ENCODE measurements at places on chromosomes 3 and 15. TPM values are rescaled to one million over a fixed set of nuclear protein-coding genes. Genes with fewer than 3 reads are reported as not detected.

GPR62 gene
- polyA plus RNA-seq = 0.71 TPM

DLEC1 gene
- 0.74 TPM for polyA plus RNA-seq

DNA sequence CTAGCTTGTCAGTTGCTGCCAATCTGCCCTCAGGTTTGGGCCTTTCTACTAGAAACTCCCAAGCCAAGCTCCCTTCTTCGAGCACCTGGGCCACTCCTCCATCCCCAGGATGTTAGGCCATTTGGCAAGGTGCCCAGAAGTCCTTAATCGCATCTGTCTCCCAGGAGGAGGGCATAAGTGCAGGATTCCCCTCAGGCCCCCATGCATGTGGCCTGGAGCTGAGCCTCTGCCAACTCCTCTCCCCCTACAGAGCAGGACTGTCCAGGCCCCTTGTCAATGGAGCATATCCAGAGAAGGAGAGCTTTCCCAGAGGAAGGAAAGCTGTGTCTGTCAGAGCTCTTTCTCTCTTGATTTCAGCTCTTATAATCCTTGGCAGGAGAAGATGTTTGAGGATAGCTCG lies 182.6 kb upstream of the ROPN1 start:
- DNase-seq = peak; percentile 19

DNA sequence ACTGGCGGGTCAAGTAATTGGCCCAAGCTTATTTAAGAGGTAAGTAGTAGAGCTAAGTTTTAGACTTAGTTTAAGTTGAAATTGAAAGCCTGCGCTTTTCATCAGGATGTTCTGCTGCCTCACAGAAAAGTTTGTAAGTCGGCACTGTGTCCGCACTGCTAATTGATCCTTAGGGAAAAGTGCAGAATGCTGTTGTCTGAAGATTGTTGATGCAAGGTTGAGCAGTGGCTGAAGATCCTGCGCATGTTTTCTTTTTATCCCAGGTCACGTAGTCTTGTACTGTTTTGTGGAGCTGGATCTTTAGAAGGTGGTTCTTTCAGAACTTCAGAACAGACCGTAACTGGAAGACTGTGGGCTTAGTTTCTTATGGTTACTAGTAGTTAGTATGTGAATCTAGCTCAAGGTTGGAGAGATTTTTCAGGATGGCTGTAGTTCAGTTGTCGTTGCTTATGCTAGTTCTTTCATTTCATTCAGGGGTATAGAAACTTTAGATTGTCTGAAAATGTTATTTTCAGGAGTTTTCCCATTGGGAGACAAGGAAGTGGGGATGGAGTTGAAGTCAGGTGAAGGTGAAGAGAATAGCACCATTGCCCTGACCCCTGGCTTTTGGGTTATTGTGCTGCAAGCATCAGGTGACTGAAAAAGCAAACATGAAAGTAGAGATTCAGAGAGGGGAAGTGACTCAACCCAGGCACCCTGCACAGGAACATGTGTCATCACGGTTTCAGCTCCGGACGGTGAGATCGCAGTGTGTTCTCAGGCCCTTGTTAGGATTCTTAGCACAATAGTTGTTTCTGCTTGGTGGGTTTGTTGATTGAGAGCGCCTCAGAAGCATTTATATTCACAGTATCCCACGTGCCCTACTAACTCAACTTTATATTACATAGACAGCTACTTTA lies 32.8 kb downstream of the AKAP13 start:
- DNase-seq = peak; percentile 20

HRH1 gene
- 3.2 TPM for polyA plus RNA-seq

DNA sequence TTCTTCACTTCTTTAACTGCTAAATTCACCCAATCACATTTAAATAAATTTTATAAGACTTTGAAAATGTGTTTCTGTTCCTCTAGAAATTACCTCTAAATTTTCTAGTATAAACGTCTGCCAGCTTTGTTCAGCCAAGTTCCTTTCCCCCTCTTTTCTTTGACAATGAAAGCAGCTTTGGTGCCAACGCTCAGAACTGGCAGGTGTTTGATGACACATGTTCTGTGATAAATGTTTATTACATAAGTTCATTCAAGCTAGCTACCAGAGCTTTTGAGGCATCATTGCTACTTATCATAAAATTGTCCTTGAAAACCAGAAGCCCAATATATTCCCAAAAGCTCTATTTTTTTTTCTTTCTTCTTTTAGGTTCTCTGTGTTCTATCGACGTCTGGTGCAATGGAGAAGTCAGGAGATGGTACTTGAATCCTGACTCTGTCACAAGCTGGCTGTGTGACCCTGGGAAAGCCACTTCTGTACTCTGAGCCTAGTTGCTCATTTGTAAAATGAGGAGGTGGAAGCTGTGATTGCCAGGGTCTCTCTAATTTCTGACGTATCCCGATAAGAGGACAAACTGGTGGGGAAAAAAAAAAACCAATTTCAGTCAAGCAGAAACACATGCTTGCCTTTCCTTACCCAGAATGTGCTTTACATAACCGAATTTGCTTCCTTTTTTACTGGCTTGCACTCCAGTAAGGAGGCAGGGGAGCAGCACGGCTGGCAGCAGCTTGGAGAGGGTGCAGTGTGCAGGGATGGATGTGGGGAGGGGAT lies 187.1 kb upstream of the LPP start:
- no peak for DNase-seq

GOLGA8S gene
- polyA plus RNA-seq = 0.61 TPM

DNA sequence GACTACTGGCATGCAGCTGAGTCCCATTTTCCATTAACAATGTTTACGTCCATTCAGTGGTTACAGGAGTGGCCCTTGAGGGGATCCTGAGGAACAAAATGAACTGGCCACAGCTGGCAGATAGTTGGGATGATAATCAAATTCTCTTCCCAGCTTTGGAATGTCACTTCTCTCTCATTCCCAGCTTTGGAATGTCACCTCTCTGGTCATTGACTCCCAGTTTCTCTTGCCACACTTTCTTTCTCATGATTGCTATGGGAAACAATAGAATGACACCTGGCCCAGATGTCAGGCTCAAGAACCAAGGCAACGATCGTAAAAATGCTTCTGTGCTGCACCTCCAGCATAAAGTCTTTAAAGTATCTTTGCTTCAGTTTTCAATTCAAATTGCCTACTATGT lies 34.0 kb downstream of the ATP13A4 start:
- no peak for DNase-seq

SLC12A8 gene
- polyA plus RNA-seq = 0.55 TPM

DNA sequence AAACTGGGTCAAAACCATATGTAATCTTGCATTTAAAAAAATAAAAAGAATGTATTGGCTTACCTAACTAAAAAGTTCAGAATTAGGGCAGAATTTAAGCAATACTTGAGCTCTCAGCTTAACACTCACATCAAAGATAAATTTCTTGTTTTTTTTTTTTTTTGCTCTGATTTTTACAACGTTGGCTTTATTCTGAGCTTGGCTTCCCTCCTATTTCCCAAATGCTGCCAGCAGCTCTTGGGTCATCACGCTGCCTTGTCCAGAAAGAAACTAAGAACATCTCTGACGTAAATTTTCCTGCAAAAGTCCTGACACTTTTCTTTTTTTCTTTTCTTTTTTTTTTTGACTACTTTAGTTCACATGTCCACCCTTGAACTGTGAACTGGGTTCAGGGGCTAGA lies 150.6 kb upstream of the TGFBR2 start:
- DNase-seq = no peak

ATP13A5 gene
- polyA plus RNA-seq = 1.2 TPM

NDN gene
- polyA plus RNA-seq = 188 TPM

CPNE9 gene
- polyA plus RNA-seq = not detected

DNA sequence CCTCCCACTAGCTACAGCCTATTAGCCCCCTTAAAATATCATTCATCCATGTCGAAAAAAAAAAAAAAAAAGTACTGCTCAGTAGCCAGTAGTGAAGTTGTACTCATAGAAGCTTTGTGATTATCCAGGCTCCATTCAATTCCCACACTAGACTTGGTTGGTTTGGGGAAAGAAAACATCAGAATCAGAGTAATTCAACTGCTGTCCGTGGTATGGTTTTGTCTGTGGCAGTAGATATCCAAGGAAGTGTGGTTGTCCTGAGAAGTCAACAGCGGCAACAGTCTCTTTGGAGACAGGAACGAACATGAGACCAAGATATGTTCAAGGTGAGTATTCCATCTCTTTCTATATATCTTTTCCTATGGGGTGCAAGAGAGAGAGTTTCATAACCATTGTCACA lies 99.2 kb downstream of the GOLIM4 start:
- DNase-seq = no peak

MB21D2 gene
- 15.5 TPM for polyA plus RNA-seq

UACA gene
- 150 TPM for polyA plus RNA-seq

TNFAIP8L3 gene
- polyA plus RNA-seq = 1.7 TPM

GRCh38 chr3:114464548-114464947 lies 170.7 kb downstream of the TIGIT start:
- DNase-seq = no peak

DNA sequence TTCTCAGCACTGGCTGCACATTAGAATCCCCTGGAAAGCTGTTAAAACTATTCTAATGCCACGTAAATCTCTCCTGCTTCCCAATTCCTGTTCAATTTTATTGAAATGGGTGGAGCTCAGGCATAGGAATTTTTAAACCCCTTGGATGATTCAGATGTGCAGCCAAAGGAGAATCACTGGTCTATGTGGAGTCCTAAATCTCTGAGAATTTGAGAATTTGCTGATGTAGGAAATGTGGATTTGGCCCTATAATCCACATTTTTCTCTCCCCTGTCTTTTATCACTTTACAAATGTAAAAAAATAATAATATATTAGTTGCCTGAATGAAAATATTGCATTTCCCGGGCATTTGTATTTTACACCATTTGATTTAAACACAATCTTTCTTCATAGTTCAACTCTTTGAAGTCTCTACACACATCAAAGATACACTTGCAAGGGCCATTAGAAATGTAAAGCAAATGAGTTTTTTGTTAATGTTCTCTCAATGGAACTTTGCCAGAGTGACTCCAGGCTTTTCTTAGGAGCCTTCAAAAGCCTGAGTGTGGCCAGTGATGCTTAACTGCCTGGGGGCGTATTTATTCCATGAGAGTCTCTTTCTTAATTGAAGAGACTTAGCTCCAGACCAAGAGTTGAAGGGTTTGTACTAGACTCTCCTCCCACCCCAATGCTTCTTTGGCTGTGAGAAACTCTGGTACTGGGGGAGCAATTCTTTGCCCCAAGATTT lies 48.8 kb upstream of the PTX3 start:
- no peak for DNase-seq

- DNase-seq = peak; percentile 25
Observed at GRCh38 chr3:105118905-105119304, 247.8 kb upstream of the ALCAM start.

SYNPR gene
- polyA plus RNA-seq = 0.07 TPM

DNA sequence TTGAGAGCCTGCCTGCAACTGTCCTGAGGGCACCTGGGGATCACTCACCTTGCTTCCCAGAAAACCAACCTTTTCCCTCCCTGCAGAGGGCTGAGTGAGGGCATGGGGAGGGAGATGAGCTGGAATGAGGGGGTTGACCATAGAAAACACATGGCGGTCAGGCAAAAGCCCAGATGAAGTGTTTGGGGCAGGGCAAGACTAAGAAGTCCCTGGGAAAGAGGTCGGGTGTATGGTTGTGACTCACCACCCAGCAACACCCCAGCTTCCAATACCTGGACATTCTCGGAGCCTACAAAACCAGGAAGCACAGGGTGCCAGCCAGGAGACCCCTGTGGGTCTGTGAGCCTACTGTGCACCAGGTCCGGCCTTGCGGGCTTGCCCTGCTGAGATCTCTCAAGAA lies 95.3 kb upstream of the ATP2B2 start:
- no peak for DNase-seq

GRCh38 chr3:195854628-195855294 lies 43.0 kb upstream of the MUC4 start:
- DNase-seq = no peak

DNA sequence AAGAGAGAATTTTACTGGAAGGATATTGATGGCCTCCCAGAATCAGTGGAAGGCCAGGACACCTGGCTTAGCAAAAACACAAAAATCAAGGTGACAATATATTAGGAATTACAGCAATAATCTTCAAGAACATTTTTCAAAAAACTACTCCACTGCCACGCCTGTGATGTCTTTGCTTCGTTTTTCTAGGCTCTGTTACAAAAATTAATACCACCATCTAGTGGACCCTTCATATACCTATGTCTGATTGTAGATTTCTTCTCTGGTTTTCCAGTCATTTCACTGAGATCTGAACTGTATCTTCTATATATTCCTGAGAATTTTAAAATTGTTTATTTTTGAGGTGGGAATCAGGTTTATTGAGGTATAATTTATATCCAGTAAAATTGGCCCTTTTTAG lies 5.6 kb upstream of the SLC33A1 start:
- DNase-seq = peak; percentile 27

DNA sequence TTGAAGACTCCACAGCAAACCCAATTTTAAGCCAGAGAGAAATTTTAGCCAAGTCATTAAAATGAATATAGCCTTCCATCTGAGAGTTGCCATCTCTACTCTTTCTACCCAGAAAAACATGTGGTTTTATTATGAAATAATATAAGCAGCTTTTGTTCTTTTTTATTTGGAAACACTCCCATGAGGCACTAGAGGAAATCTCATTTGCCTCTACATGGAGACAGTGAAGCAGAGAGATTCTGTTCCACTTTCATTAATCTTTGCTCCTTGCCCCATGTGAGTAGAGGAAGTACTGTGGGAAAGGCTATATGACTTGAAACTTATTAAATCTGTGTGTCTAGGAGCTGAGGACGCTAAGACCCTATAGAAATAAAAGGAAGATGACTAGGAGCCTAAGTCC lies 111.1 kb downstream of the P3H2 start:
- DNase-seq = no peak

TRANK1 gene
- polyA plus RNA-seq = 4.3 TPM

GRCh38 chr3:99638167-99638948 lies at the start of gene COL8A1:
COL8A1 (plus strand) TSS chr3:99638594; CDS start chr3:99790683, 152,089 bp downstream.
- DNase-seq = no peak

DNA sequence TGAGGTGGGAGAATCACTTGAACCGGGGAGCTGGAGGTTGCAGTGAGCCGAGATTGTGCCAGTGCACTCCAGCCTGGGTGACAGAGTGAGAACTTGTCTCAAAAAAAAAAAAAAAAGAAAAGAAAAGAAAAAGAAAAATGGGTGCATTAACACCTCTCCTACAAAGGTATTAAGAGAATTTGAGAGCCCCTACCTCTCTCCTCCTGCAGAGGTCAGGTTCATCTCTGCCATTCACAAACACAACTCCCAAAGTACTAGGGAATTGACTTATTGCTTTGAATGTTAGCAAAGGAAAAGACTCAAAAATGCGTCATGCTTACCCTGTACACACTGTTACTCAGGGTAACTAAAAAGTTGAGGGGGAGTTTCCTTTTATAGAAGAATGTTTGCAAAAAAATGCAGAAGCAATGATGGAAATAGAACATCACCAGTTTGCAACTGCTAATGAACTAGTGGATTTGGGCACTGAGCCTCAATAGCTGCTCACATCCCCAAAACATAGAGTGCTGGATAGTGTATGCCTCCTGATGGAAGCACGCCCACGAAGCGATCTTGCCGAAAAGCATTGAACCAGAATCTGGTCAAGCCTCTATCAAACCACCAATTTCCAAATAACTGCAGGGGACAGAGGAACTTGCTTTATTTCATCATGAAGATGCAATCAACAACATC lies 15.5 kb upstream of the LYZL4 start:
- DNase-seq = no peak

- no peak for DNase-seq
Observed at GRCh38 chr3:157469561-157470294, 33.1 kb downstream of the PTX3 start.

NOP10 gene
- 104 TPM for polyA plus RNA-seq

GRCh38 chr15:28917791-28918140 lies 32.0 kb downstream of the APBA2 start:
- no peak for DNase-seq

GRCh38 chr15:98865397-98866339 lies 141.9 kb downstream of the PGPEP1L start:
- DNase-seq = peak; percentile 71

RAB27A gene
- polyA plus RNA-seq = 6.7 TPM

IL17RE gene
- not detected for polyA plus RNA-seq

STRC gene
- polyA plus RNA-seq = not detected

- DNase-seq = no peak
Observed at GRCh38 chr15:60130398-60130797, 126.3 kb downstream of the FOXB1 start.
